Fibroblast of mammary gland (primary cell): ENCODE measurements at places on chromosomes 12 and 14.

- no peak for DNase-seq
These were observed 6.7 kb upstream of the FITM1 start for GRCh38 chr14:24123424-24124417.

DNA sequence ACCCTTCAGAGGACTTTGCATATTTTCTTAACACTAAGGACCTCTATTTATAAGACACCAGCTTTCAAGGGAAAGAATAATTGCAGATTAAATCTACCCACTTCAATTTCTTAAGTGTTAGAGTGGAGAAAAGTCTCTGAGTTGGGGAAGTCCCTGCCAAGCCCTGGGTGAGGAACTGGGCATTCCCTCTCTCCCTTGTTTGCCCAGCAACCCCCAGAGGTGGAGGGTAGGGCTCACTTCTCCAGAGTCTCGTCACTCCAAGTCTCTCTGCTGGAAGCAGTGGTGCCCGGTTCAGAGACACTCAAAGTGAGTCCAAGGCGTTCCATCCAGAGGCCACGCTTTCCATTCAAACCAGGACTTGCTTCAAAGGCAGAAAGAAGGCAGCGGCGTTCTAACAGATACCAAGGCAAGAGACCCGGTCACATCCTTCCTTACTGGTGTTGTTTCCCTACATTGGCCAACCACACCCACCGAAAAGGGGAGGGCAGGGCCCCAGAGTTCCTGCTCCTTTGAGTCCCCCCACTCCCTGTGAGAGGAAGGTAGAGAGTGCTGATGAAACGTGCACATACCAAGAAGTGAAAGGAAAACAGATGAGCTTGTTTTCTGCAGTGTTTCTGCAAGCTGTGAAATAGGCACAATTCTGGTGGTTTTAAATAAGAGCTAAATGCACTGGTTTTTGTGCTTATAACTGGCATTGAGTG lies 6.1 kb upstream of the BDKRB2 start:
- DNase-seq: no peak

- peak; percentile 72 for DNase-seq
These were observed 2.5 kb downstream of the NUAK1 start for GRCh38 chr12:106136263-106136662.

DNA sequence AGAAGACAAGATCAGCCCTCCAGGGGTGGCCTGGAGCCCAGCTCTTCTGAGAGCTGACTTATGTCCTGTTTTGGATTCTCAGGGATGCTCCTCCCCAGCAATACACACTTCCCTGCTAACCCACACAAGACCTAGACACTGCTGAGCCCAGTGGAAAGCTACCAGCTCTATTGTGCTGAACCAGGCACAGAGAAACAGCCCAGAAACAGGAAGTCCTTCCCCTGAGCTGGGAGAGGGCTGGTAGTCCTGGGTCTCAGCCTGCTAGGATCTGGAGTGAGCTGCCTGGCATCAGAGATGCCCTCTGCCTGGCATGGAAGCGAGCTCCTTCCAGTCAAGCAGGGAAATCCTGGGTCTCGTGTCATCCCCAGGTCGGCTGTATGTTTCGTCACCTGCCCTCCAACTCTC lies 1.2 kb upstream of the LAG3 start:
- peak; percentile 44 for DNase-seq

DNA sequence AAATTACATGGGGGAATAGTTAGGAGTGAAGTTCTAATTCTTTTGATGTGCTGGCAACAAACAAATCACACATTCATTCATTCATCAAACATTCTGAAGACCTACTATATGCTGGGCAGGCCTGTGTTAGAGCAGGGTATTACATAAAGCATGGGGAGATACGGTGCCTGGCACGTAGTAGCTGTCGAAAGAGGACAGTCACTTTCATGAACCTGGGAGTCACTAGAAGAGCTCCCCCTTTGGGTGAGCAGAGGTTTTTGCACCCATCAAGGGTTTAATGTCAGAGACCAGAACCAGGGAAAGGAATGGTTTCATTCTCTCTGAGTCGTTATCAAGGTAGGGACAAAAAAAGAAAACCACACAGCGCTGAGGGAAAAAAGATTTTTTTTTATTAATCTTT lies 10.0 kb downstream of the LHX5 start:
- DNase-seq: peak; percentile 23

GRCh38 chr14:30990770-30991169 lies 34.7 kb upstream of the AP4S1 start:
- peak; percentile 56 for DNase-seq

GRCh38 chr14:23137192-23137812 lies 18.2 kb upstream of the CEBPE start:
- DNase-seq: no peak

DNA sequence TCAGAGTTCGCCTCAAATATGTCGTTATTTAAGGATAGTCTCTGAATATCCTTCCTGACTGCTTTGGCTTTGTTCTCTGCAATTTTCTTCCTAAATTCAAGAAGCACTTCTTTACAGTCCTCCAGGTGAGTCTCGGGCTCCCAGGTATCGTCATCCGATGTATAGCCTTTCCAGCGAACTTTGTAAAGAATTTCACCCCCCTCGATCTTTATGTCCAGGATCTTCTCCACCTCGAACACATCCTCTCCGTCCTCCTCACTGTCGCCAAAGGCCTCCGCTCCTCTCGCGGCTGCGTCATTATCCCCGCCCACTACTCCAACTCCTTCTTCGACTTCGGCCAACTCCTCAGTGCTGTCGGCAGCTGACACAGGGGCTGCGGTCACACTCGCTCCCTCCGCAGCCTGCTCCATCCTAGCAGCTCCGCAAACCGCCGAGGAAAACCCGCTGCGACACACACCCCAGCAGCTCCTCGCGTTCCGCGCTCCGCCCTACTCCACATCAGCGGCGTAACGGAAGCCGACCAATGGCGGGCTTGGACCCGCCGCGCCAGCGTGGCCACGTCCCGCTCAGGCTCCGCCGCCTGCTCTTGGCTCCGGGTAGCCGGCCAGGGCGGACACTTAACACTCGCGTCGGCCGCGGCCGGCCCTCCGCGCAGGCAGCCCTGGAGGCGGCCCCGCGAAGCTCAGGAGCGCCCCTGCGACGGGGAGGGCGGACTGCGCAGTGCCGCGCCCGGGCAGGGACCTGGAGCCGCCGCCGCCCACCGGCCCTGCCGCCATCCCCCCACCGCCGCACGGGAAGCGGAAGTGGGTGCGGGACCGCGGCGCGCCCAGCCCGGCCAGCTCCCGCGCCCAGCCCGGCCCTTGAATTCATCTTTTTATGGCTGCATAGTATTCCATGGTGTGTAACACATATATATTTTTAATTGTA lies 4.1 kb downstream of the CD163L1 start:
- peak; percentile 64 for DNase-seq

GRCh38 chr12:7282844-7283243 lies 21.0 kb upstream of the ACSM4 start:
- no peak for DNase-seq

GRCh38 chr12:105426766-105427165 lies 96.3 kb downstream of the C12orf75 start:
- no peak for DNase-seq

- no peak for DNase-seq
These were observed 70.4 kb downstream of the RCOR1 start for GRCh38 chr14:102662636-102663430.

- DNase-seq: no peak
These were observed 32.1 kb upstream of the STON2 start for GRCh38 chr14:81432219-81432661.

DNA sequence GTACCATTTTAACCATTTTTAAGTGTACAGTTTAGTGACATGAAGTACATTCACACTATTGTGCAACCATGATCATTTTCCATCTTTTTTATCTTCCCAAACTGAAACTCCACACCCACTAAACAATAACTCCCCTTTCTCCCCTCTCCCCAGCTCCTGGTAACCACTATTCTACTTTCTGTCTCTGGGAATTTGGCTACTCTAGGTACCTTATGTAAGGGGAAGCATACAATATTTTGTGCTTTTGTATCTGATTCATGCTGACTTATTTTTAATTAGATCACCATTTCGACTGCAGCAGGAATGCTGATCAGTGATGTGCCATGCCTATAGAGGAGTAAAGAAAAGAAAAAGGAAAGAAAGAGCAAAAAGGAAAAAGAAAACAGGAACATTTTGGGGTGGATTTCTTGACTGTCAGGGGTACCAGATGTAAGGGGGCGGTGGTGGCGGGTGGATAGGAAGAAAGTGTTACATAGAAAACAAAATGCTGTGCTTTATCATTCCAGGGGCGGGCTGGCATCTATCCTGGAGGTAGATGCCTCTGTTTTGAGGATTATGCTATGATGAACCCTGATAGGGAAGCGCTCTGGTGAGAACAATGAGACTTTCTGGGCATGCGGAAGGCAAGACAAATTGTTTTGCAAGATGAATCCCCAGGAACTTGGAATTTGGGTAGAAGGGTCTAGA lies 45.2 kb upstream of the CTDSP2 start:
- peak; percentile 43 for DNase-seq

- peak; percentile 52 for DNase-seq
These were observed 1.9 kb downstream of the PRKD1 start for GRCh38 chr14:29925736-29926135.

GRCh38 chr14:104786091-104786586 lies 9.4 kb downstream of the AKT1 start:
- no peak for DNase-seq

GRCh38 chr14:59155886-59156285 lies 32.6 kb upstream of the DAAM1 start:
- DNase-seq: no peak

- DNase-seq: peak; percentile 97
These were observed 204.4 kb upstream of the NUDT4 start for GRCh38 chr12:93173178-93173957.

GRCh38 chr12:23473071-23473470 lies 476.4 kb downstream of the SOX5 start:
- no peak for DNase-seq

DNA sequence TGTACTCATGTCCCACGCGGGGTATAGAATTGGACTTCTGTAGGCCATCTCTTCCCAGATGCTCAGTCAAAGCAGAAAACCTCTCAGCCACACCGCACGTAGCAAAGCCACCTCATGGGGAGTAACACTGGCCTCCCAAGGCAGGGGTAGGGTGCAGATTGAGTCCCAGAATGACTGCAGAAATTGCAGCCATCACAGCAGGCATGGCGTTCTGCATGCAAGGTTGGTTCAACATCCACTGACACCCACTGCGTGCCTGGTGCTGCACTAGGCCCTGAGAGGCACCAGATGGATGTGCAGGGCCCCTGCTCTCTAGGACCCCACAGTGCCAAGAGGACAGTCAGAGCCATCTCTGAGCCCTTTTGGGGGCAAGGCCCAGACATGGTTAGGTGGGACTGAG lies 39.9 kb downstream of the RAB35 start:
- no peak for DNase-seq

DNA sequence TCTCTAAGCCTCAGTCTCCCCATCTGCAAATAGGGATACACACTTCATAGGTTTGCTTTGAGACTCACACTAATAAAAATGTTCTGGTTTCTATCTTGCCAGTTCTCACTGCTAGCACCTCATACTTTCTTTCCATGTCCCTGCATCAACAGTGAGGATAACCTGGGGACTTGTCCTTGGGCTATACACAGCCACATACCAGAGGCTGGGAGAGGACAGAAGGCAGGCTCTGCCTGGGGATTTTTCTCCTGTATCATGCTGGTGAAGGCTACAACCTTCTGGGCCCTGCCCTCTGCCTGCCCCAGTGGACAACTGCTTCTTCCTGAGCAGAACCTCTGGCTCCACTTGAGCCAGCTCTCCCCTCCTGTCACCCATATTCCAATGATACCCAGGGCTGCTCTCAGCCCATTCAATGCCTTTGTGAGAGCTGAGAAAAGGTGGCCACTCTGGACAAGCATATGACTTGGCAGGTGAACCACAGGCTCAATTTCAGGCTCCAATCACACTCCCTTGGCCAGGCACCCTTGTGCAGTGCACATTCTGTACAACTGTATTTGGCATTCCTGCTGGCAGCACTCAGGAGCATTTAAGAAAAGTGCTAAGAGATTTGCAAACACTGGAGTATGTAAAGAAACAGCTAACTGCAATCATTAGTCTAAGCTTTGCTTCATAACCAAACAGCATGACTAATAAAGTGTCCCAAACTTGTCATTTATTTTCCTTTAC lies 135.8 kb upstream of the VRK1 start:
- no peak for DNase-seq

GRCh38 chr14:99363616-99364290 lies 91.8 kb upstream of the BCL11B start:
- no peak for DNase-seq

- no peak for DNase-seq
These were observed 8.6 kb upstream of the ALDH2 start for GRCh38 chr12:111758120-111758561.

- no peak for DNase-seq
These were observed 135.6 kb downstream of the ESR2 start for GRCh38 chr14:64158608-64159007.

DNA sequence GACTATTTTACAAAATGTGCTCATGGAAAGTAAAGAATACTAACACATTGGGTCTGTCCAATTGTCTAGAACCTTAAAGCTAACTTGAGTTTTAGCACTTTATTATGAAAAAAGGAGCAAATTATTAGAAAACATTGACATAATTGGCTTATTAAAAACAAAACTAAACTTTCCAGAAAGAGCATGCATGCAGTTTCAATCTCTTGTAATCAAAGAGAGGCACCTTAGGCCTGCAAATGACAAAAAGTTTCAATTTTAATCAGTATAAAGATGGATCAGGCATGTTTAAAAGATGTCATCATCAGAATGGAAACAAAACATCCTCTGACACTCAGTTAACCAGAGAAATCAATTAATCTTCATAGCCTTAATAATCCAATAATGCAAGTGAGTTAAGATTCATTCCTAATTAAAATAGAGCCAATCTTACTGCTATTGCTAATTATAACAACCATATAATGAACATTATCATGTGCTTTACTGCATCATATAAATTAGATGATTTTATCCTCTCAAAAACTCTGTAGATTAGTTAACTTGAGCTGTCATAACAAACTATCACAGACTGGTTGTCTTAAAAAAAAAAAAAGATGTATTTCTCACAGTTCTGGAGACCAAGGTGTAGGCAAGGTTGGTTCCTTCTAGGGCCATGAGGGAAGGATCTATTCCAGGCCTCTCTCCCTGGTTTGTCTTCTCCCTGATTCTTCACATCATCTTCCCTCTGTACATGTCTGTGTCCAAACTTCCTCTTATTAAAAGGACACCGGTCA lies 131.4 kb downstream of the RPAP3 start:
- DNase-seq: no peak

DNA sequence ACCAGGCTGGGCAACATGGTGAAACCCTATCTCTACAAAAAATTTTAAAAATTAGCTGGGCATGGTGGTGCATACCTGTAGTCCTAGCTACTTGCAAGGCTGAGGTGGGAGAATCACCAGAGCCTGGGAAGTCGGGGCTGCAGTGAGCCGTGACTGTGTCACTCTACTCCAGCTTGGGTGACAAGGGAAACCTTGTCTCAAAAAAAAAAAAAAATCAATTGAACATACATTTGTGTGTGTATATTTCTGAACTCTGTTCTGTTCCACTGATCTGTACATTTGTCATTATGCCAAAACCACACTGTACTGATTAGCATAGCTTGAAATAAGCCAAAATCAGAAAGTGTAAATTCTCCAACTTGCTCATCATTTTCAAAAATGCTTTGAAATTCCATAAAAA lies 254.6 kb downstream of the SOX5 start:
- DNase-seq: no peak

GRCh38 chr14:32710731-32711680 lies 227.7 kb upstream of the NPAS3 start:
- peak; percentile 61 for DNase-seq
